Upper lobe of left lung (tissue), 6 donors: ENCODE measurements at places on chromosomes 2 and 18.
A peak's percentile ranks its signal among the peaks of the same experiment; 100 is the strongest.

GRCh38 chr18:26656944-26657536 lies 108.7 kb upstream of the KCTD1 start:
- H3K27ac ChIP-seq = peak overlapping the region; percentile 77
- peaks cover 35% of the 10 kb centered on the region for H3K4me1 ChIP-seq
- peak overlapping the region; percentile 23 for H3K4me3 ChIP-seq

GRCh38 chr2:138090330-138090729 lies 126.1 kb downstream of the HNMT start:
- no peak overlapping the region for H3K27ac ChIP-seq
- H3K4me1 ChIP-seq = no peaks in the 10 kb centered on the region
- no peak overlapping the region for H3K4me3 ChIP-seq

- no peaks in the 10 kb centered on the region for H3K4me1 ChIP-seq
- H3K4me3 ChIP-seq = no peak overlapping the region
- no peaks in the 10 kb centered on the region for H3K36me3 ChIP-seq
- H3K27ac ChIP-seq = no peak overlapping the region
- no peak for DNase-seq
Observed at GRCh38 chr2:191128172-191128910, 22.5 kb downstream of the STAT4 start.

DNA sequence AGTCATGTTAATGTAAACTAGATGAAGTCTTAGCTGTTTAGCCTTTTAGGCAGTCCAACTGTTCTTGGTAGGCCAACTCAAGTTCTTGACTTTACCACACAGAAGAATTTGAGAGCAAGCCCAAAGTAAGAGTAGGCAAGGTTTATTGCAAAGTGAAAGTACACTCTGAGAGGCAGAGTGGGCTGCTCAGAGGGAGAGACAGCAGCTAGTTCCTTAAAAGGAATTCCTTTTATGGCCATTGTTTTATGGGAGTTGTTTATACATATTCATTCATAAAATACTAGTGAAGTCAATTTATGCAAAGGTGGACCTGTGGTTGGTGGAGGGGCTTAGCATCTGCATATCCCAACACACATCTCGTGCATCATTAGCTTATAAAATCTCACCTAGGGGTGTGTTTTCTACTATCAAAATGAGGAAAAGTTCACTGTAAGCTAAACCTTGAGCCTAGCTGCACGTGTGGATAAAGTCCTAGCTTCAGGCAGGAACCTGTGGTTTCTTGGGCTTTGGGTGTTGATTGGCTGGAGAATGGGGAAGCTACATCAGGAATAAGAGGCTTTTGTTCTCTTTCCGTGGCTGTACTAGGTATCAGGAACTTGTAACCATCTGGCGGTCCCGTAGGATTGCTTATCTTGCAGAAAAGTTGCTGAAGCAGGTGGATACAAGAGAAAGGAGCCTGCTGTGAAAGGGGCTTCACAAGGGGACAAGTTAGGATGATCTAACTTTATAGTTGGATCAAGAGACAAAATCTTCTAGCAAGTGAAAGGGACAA lies 110.4 kb upstream of the GULP1 start:
- no peak for DNase-seq
- no peak overlapping the region for H3K27ac ChIP-seq
- H3K36me3 ChIP-seq = no peaks in the 10 kb centered on the region

DNA sequence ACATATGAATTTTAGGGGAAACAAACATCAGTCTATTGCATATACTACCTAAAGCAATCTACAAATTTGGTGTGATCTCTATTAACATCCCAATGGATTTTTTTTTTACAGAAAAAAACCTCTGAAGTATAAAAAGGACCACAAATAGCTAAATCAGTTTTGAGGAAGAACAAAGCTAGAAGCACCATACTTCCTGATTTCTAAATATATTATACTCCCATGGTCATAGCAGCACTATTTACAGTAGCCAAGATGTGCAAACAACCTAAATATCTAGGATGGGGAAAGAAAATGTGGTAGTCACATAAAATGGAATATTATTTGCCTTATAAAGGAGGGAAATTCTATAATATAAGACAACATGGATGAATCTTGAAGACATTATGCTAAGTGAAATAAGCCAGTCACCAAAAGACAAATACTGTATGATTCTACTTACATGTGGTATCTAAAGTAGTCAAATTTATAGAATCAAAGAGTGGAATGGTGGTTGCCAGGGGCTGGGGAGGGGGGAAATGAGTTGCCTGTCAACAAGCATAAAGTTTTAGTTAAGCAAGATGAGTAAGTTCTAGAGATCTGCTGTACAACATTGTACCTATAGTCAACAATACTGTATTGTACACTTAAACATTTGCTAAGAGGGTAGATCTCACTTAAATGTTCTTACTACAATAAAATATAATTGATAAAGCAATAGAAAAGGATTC lies 17.6 kb upstream of the CASP8 start:
- no peaks in the 10 kb centered on the region for H3K27me3 ChIP-seq
- H3K4me3 ChIP-seq = no peak overlapping the region
- H3K27ac ChIP-seq = no peak overlapping the region

- H3K27ac ChIP-seq = no peak overlapping the region
- no peaks in the 10 kb centered on the region for H3K36me3 ChIP-seq
- H3K27me3 ChIP-seq = no peaks in the 10 kb centered on the region
- H3K4me3 ChIP-seq = no peak overlapping the region
- H3K4me1 ChIP-seq = no peaks in the 10 kb centered on the region
Observed at GRCh38 chr2:116935097-116935814, 879.2 kb upstream of the DDX18 start.

GRCh38 chr2:60538101-60538500 lies 15.4 kb downstream of the BCL11A start:
- H3K27ac ChIP-seq = no peak overlapping the region
- DNase-seq = no peak
- no peaks in the 10 kb centered on the region for H3K4me1 ChIP-seq
- H3K36me3 ChIP-seq = no peaks in the 10 kb centered on the region

DNA sequence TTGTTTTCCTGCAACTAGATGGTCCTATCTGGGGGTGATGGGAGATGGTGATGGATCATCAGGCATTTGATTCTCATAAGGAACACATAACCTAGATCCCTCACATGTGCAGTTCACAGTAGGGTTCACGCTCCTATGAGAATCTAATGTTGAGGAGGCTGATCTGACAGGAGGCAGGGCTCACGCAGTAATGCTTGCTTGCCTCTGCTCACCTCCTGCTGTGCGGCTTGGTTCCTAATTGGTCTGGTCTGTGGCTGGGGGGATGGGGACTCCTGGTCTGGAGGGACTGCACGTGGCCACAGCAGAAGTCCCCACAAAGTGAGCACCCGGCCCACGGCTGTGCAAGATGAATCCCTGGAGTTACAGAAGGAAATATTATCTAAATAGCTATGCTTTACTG lies 11.3 kb downstream of the MC5R start:
- H3K4me1 ChIP-seq = no peaks in the 10 kb centered on the region
- H3K36me3 ChIP-seq = no peaks in the 10 kb centered on the region
- DNase-seq = no peak
- H3K27ac ChIP-seq = no peak overlapping the region
- no peaks in the 10 kb centered on the region for H3K27me3 ChIP-seq
- H3K4me3 ChIP-seq = no peak overlapping the region

GRCh38 chr2:43161650-43162510 lies 64.5 kb downstream of the ZFP36L2 start:
- no peak overlapping the region for H3K4me3 ChIP-seq
- H3K27ac ChIP-seq = no peak overlapping the region
- DNase-seq = no peak

GRCh38 chr2:37686792-37687526 lies 15.5 kb upstream of the CDC42EP3 start:
- no peak overlapping the region for H3K4me3 ChIP-seq
- DNase-seq = no peak
- no peak overlapping the region for H3K27ac ChIP-seq
- H3K36me3 ChIP-seq = no peaks in the 10 kb centered on the region
- no peaks in the 10 kb centered on the region for H3K27me3 ChIP-seq
- H3K4me1 ChIP-seq = peaks cover 3% of the 10 kb centered on the region

DNA sequence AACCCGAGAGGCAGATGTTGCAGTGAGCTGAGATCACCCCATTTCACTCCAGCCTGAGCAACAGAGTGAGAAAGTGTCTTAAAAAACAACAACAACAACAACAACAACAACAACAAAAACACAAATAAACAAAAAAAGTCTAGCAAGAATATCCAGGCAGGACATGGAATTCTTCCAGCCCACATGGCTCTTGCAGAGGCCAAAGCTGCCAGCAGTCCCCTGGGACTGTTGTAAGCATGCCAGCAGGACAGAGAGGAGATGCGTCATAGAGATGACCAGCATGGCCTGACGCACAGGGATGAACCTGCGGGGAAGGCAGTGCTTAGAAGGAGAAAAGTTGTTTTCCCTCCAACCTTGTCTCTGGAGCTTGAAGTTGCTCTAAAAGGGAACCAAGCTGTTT lies 182.3 kb upstream of the PGAP1 start:
- no peaks in the 10 kb centered on the region for H3K27me3 ChIP-seq
- peaks cover 4% of the 10 kb centered on the region for H3K4me1 ChIP-seq
- peak overlapping the region; percentile 26 for H3K27ac ChIP-seq
- no peaks in the 10 kb centered on the region for H3K36me3 ChIP-seq

GRCh38 chr2:153474876-153475435 lies 3.6 kb downstream of the RPRM start:
- DNase-seq = no peak
- H3K4me1 ChIP-seq = peaks cover 24% of the 10 kb centered on the region
- H3K27ac ChIP-seq = no peak overlapping the region
- no peaks in the 10 kb centered on the region for H3K36me3 ChIP-seq

GRCh38 chr2:27844821-27845255 lies 45.3 kb downstream of the RBKS start:
- H3K36me3 ChIP-seq = no peaks in the 10 kb centered on the region
- H3K4me1 ChIP-seq = no peaks in the 10 kb centered on the region
- H3K4me3 ChIP-seq = no peak overlapping the region
- no peak overlapping the region for H3K27ac ChIP-seq
- no peak for DNase-seq
- H3K27me3 ChIP-seq = no peaks in the 10 kb centered on the region

GRCh38 chr2:240210198-240210965 lies 69.9 kb upstream of the OTOS start:
- no peak overlapping the region for H3K4me3 ChIP-seq
- H3K27ac ChIP-seq = no peak overlapping the region
- no peaks in the 10 kb centered on the region for H3K36me3 ChIP-seq
- no peaks in the 10 kb centered on the region for H3K4me1 ChIP-seq
- DNase-seq = peak; percentile 18

DNA sequence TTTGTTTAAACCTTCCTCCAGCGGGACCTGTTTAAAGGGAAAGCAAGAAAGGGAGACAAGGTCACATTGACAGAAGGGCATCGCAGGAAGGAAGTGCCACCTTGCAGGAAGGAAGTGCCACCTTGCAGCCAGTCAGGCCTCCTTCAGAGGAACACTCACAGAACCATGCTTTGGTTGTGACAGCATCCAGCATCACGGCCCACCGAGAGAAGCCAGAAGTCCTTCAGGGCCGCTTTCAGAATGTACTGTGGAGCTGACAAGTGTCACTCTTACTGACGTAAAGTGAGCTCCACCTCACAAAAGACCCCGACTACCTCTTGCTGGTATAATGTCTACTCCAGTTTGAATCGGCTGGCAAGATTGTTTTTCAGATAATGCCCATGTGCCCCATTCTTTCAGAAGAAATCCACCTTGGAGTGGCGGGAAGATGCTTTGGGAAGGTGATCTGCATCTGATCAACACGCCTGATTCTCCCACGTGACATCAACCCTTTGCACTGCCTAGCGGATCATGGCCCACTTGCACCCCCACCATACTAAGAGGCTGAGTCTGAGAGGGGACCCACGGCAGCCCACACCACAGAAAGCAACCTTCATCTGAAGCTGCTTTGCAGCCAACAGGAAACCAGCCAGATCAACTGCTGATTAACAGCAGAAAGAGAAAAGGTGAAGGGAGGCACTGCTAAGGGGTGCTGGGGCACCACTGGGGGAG lies 99.8 kb downstream of the UXS1 start:
- H3K4me3 ChIP-seq = no peak overlapping the region
- no peak for DNase-seq
- H3K4me1 ChIP-seq = no peaks in the 10 kb centered on the region
- no peaks in the 10 kb centered on the region for H3K27me3 ChIP-seq
- H3K36me3 ChIP-seq = peaks cover 29% of the 10 kb centered on the region

- H3K36me3 ChIP-seq = no peaks in the 10 kb centered on the region
- H3K27me3 ChIP-seq = no peaks in the 10 kb centered on the region
- no peak overlapping the region for H3K27ac ChIP-seq
- H3K4me1 ChIP-seq = no peaks in the 10 kb centered on the region
Observed at GRCh38 chr2:151991010-151991409, 107.8 kb downstream of the CACNB4 start.

DNA sequence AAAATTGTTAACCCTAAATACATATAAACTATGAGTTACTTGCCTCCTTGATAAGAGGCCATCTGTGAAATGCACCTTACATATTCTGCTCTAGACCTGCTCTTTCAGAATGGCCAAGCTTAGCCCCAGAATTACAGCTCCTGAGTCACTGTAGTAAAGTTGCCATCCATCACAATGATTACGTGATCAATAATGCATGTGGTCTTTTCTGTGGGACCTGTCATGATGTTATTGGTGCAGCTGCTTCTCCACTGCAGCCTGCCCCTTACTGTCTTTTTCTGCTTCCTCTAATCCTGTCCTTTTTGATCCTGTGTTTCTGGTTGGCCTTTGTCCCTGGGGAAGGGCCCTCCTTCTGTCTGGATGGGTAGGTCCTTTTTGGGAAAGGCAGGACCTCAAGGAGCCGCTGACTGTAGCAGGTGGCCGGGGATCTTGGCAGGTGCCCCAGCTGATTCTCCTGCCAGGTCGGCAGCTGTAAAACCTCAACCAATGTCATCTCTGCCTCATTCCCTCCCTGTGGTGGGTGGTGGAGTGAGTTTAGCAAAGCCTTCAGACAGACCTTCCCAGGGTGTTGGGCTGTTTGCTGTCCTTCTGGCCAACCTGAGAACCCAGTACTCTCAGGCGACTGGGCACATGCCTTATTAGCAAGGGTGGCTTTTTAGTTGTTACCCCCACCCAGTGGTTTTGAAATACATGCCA lies 126.2 kb upstream of the EML6 start:
- no peak overlapping the region for H3K4me3 ChIP-seq
- DNase-seq = no peak
- no peaks in the 10 kb centered on the region for H3K27me3 ChIP-seq

GRCh38 chr2:16525265-16525887 lies 140.3 kb downstream of the CYRIA start:
- no peaks in the 10 kb centered on the region for H3K27me3 ChIP-seq
- H3K36me3 ChIP-seq = no peaks in the 10 kb centered on the region
- H3K4me1 ChIP-seq = no peaks in the 10 kb centered on the region
- no peak overlapping the region for H3K4me3 ChIP-seq

- DNase-seq = no peak
- no peaks in the 10 kb centered on the region for H3K36me3 ChIP-seq
- H3K4me1 ChIP-seq = no peaks in the 10 kb centered on the region
Observed at GRCh38 chr2:231009236-231009919, 13.5 kb downstream of the SPATA3 start.

DNA sequence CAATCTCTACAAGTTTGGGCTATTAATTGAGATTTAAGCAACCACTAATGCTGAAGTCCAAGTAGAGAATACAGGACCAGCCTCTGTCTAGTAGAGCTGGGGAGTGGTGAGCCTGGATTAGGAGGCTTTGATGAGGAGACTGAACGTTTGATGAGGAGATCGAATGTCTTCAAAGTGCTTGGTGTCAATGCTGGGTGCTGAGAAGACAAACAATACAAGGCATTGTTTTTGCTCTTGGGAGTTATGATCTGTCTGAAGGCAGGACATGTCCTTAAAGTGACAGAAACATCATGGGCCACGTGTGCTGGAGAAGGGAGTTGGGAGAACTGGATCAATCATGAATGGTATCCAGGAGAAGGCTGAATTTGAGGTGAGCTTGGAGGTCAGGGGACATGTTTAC lies 143.6 kb downstream of the SPHKAP start:
- no peaks in the 10 kb centered on the region for H3K27me3 ChIP-seq
- DNase-seq = no peak
- no peak overlapping the region for H3K27ac ChIP-seq
